ENCODE measurements at places on chromosomes 16 and 17. TPM values are rescaled to one million over a fixed set of nuclear protein-coding genes. Genes with fewer than 3 reads are reported as not detected.

- peaks cover 7% of the 10 kb centered on the region for H3K4me1 ChIP-seq
- H3K27ac ChIP-seq = no peak overlapping the region
- H3K36me3 ChIP-seq = peaks cover 7% of the 10 kb centered on the region
Observed at GRCh38 chr16:88540346-88540977, 29.7 kb upstream of the ZC3H18 start.

Gene CD300E
- total RNA-seq = not detected

DNA sequence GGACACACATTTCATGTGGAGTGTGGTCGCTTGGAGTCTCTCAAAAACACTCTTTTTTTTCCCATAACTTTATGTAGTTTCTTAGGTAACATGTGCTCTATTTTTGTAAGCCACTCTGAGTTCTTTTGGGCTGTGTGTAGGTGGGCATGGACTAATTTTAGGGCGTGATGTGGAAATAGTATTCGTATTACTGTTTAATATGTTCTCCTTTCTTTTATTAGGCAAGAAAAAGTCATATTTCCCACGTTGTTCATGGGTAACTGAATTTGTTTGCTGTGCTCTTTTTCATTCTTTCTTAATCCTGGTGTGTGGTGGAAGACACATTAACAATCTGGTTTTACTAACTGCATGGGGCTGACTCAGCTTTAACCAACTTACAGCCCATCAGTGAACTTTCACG is 27.4 kb downstream of the NDEL1 start:
- no peak overlapping the region for H3K4me3 ChIP-seq
- no peak for DNase-seq
- H3K4me1 ChIP-seq = peaks cover 19% of the 10 kb centered on the region
- no peaks in the 10 kb centered on the region for H3K27me3 ChIP-seq
- H3K27ac ChIP-seq = peak overlapping the region; percentile 62

- H3K4me1 ChIP-seq = peaks cover 8% of the 10 kb centered on the region
- no peaks in the 10 kb centered on the region for H3K36me3 ChIP-seq
- no peak overlapping the region for H3K4me3 ChIP-seq
Observed at GRCh38 chr17:34843682-34844081, 117.6 kb downstream of the CCT6B start.

DNA sequence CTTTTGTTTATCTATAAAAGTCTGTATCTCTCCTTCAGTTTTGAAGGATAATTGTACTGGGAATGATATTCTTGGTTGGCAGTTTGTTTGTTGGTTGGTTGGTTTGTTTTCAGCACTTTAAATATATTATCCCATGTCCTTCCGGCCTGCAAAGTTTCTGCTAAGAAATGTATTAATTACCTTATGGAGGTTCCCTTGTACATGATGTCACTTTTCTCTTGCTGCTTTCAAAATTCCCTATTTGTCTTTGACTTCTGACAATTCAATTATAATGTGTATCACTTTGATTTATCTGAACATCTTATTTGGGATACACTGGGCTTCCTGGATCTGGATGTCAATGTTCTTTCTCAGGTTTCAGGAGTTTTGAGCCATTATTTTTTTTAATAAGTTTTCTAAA is 4.1 kb upstream of the KRT34 start:
- H3K27ac ChIP-seq = no peak overlapping the region
- no peaks in the 10 kb centered on the region for H3K27me3 ChIP-seq
- no peak overlapping the region for H3K4me3 ChIP-seq
- no peak for DNase-seq

DNA sequence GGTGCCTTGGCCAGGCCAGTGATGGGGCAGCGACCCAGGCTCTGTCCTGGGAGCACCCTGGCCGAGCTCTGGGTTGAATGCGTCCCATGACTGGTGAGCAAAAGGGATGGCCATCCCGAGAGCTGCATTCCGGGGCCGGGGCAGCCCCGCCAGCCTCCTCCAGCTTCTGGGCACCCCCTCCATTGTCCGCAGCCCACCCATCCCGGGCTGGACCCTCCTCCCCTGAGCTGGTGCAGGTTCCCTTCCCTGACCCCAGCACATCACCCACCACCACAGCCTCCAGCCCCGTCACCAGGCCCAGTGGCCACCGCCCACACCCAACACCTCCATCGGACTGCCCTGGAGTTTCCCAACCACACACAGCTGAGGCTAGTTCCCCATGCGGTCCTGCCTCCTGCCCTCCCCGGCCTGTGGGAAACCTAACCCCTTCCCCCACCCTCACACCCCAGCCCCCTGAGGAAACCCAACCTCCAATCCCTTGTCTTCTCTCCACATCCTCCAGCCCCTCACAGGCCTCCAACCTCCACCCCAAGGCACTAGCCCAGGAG is 16.2 kb upstream of the PVALEF start:
- no peak overlapping the region for H3K4me3 ChIP-seq
- DNase-seq = no peak
- H3K27ac ChIP-seq = no peak overlapping the region
- H3K36me3 ChIP-seq = no peaks in the 10 kb centered on the region
- H3K4me1 ChIP-seq = no peaks in the 10 kb centered on the region

DNA sequence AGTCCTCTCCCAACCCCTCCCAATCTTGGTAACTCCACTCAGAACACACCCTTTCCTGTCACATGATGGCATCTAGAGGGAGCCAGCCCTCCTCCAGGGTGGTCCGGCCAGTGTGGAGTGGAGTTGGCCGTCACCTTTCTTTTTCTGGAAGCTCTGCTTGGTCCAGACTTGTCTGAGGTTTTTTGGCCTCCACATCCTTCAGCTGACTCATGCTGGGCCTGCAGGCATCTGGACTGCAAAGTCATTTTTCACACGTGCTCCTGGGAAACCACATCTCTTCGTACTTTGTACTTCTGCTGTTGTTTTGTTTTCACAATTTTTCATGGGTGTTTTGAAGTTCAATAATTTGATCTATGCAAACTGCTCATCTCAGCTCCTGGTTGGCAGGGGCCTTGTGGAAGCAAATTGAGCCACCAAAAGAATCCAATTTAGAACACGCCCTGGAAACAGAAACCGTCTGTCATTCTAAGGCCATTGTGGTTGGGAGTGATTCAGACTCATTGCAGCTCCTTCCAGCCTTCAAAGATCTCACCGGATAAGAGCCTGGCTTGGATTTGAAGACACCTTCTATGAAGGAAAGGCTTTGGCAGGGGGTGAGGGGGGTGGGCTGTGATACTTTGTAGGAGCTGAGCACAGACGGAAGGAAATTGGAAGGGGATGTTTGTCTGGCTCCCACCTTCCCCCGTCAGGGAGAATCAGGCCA is 42.4 kb upstream of the NF1 start:
- no peaks in the 10 kb centered on the region for H3K27me3 ChIP-seq
- peak overlapping the region; percentile 30 for H3K27ac ChIP-seq
- peaks cover 2% of the 10 kb centered on the region for H3K36me3 ChIP-seq

Gene CAVIN1
- total RNA-seq = 4.3 TPM

DNA sequence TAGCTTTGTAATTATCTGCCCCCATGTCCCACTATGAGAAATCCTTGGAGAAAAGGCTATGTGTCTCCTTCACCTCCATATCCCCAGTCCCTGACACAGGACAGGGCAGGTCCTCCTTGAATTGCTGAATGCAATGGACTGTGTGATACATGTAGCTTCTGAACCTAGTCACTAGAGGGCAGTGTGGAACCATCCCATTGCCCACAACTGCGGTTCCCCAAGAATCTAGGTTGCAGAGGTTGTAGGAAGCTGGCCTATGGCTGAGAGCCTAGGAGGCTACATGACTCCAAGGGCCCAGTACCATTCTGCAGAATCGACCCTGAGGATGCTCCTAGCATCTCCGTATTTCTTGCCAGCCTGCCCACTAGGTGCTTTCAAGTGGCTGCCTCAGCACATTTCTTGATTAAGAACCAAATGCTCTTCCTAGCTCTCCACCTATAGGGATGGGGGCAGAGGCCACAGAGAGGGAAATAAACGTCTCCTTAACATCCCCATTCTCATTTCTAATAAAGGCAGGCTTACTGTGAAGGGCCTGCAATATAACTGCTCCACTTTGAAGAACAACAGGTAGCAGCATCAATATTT is 394.0 kb downstream of the CA10 start:
- H3K27ac ChIP-seq = no peak overlapping the region
- DNase-seq = peak; percentile 26
- H3K4me1 ChIP-seq = peaks cover 5% of the 10 kb centered on the region
- H3K27me3 ChIP-seq = peaks cover 27% of the 10 kb centered on the region
- no peaks in the 10 kb centered on the region for H3K36me3 ChIP-seq

DNA sequence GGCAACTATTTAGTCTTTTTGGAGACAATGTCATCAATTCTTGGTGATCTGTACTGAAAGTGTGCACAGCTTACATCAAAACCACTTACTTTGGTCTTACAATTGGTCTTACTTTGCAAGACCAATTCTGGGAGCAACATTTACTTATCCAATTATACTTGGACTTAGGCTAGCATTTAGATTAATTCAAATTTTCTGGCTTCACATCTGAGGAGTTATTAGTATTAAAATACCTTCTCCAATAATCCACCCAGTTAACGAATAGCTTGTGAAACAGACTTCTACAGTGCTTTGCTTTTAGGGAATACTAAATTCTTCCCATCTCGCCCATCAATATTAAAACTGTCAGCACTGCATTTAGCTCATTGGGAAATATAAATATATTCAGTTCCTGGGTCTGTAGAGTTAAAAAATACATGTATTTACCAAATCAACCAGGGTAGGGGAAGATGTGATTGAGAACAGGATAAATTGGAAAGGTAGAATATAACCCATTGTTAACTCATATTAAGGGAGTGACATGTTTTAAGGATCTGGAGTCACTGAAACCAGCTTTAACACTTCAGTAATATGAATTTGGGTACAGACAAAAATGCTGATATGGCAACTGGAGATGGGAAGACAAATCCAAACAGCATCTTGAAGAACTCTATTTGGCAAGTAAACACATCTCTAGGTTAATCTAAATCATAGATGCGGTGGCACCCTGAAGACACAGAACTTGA is 9.2 kb upstream of the VEZF1 start:
- H3K36me3 ChIP-seq = peaks cover 20% of the 10 kb centered on the region
- no peaks in the 10 kb centered on the region for H3K27me3 ChIP-seq
- H3K4me3 ChIP-seq = no peak overlapping the region
- no peak for DNase-seq
- peak overlapping the region; percentile 83 for H3K27ac ChIP-seq
- peaks cover 77% of the 10 kb centered on the region for H3K4me1 ChIP-seq

DNA sequence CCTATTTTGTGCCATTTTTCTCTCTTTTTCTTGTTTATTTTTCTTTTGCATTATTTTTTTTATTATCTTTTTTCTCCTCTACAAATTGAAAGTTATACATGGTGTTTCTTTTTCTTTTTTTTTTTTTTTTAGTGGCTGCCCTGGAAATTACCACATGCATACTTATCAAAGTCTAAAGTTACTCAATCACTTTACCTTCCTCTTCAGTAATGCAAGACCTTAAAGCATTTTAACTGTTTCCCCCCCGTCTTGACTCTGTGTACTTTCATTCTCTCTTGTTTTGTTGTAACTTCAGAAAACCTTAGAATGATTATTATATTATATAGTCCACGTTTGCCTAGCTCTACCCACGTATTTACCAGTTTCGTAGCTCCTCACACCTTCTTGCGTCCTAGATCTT is 33.3 kb upstream of the SMPD3 start:
- no peaks in the 10 kb centered on the region for H3K36me3 ChIP-seq
- H3K4me1 ChIP-seq = no peaks in the 10 kb centered on the region
- no peaks in the 10 kb centered on the region for H3K27me3 ChIP-seq
- DNase-seq = no peak
- no peak overlapping the region for H3K4me3 ChIP-seq

Gene NLRC3
- 24.1 TPM for total RNA-seq

Gene DBF4B
- total RNA-seq = 24.7 TPM

- peaks cover 18% of the 10 kb centered on the region for H3K4me1 ChIP-seq
- no peaks in the 10 kb centered on the region for H3K36me3 ChIP-seq
- H3K27ac ChIP-seq = no peak overlapping the region
- no peak overlapping the region for H3K4me3 ChIP-seq
Observed at GRCh38 chr17:59465949-59466307, 99.5 kb upstream of the DHX40 start.

Gene USH1G
- total RNA-seq = not detected

DNA sequence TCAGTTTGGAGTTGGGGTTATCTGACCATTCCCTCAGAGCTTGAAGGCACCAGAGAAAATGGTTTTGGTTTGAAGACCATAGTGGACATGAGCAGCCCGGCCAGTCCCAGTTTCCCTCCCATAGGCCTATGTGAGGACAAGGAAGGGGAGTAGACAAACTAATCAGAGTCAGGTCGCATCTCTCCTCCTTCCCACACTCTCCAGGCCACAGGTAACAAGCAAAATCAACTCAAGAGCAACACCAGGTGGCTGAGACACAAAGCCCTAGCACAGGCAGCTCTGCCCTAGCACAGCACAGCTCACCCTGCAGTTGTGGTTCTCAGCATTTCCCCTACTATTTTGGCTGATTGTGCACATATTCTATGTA is 7.2 kb downstream of the SUPT4H1 start:
- H3K4me1 ChIP-seq = peaks cover 97% of the 10 kb centered on the region
- peak; percentile 72 for DNase-seq

DNA sequence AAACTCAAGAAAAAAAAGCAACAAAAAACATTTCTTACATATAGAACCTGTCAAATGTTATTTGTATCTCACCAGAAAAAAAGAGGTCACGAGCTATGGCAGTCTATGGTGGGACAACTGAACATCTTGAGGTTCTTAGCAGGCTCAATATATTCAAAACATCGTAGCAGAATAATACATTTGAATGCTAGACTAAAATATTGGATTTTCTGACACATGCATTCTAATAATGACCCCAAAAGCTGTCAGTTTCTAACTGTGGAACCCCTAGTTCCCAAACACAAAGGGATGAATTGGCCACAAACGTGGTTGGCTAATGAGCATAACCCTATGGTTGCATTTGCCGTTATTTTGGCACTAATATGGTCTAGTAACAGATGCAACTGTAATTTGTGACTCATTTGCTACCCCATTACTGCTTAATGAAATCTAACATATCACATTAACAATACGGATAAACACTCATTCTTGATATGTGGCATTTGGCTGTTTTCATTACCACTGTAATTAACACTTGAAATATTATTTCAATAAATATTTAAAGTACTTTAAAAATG is 81.2 kb downstream of the TOX3 start:
- H3K4me3 ChIP-seq = no peak overlapping the region
- H3K27me3 ChIP-seq = no peaks in the 10 kb centered on the region
- H3K36me3 ChIP-seq = no peaks in the 10 kb centered on the region
- DNase-seq = no peak

- no peaks in the 10 kb centered on the region for H3K36me3 ChIP-seq
- H3K4me3 ChIP-seq = no peak overlapping the region
- no peak for DNase-seq
- no peaks in the 10 kb centered on the region for H3K27me3 ChIP-seq
Observed at GRCh38 chr16:49092704-49093103, 188.9 kb downstream of the CBLN1 start.

Gene EVPLL
- total RNA-seq = not detected

DNA sequence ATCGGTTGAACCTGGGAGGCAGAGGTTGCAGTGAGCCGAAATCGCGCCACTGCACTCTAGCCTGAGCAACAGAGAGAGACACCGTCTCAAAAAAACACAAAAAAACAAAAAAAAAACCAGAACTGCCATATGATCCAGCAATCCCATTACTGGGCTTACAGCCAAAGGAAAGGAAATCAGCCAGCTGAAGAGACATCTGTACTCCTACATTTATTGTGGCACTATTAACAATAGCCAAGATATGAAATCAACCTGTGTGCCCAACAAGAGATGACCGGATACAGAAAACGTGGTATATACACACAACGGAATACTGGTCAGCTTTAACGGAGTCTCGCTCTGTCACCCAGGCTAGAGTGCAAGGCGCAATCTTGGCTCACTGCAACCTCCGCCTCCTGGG is 14.6 kb downstream of the FANCA start:
- H3K36me3 ChIP-seq = peaks cover 11% of the 10 kb centered on the region
- no peaks in the 10 kb centered on the region for H3K4me1 ChIP-seq
- no peak overlapping the region for H3K4me3 ChIP-seq
- no peak for DNase-seq
- H3K27ac ChIP-seq = no peak overlapping the region
- no peaks in the 10 kb centered on the region for H3K27me3 ChIP-seq

Data from activated T-cell treated with anti-CD3 and anti-CD28 coated beads, Interleukin-2, amount 50 U/mL, for 72 hours (primary cell).